ENCODE measurements at places on chromosomes 2 and 18.

DNA sequence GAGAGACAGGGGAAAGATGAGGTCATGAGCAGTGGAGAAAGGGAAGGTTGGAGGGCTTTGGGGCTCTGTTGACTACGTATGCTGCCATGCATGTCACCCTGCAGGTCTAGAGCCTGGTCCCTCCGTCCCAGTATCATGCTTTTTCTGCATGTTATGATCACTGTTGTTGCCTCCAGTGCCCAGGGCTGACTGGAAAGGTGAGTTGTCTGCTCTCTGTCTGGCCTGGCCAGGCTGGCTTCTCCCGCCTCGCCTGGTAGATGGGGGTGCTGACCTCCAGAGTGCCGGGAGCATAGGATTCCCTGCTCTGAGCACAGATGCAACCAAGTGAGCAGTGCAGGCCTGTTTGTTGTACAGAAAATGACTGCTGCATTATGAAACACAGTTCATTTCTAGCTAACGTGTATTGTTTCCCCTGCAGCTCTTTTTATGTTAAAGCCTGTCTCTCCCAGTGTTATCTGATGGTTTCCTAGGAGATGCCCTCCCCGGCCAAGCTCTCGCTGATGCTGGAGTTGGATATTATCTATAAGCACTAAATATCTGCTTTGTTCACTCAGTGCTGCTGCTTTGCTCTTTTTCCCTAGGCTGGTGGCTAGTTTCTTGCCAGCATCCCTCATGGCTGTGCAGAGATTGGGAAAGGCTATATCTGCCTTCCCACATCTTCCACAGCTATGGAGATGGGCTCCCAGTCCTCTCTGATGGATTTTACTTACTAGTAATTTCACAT, 158.2 kb downstream of the TDRD15 start:
- peaks cover 15% of the 10 kb centered on the region for H3K27me3 ChIP-seq
- H3K27ac ChIP-seq = peak overlapping the region; percentile 35
- no peak overlapping the region for H3K4me3 ChIP-seq
- H3K4me1 ChIP-seq = peaks cover 28% of the 10 kb centered on the region
- DNase-seq = no peak

DNA sequence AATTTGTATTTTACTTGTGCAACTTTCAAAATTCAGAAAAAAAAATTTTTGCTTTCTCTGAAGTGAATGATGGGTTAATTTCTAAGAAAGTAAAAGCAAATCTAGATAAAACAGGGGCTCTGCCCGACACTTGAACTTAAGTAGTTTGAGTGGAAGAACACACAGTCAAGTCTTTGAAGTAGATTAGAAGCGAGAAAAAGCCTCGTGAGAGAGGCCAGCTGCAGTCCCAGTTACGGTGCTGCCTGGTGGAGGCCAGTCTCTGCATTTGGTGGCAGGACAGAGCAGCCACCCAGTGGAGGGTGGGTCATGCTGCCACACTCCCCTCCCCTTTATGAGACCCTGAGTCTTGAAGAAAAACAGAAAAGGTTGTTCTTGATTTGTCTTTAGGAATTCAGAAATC, 81.8 kb downstream of the INPP5D start:
- H3K27me3 ChIP-seq = peaks cover 7% of the 10 kb centered on the region
- H3K27ac ChIP-seq = no peak overlapping the region
- H3K4me3 ChIP-seq = peak overlapping the region; percentile 47

DNA sequence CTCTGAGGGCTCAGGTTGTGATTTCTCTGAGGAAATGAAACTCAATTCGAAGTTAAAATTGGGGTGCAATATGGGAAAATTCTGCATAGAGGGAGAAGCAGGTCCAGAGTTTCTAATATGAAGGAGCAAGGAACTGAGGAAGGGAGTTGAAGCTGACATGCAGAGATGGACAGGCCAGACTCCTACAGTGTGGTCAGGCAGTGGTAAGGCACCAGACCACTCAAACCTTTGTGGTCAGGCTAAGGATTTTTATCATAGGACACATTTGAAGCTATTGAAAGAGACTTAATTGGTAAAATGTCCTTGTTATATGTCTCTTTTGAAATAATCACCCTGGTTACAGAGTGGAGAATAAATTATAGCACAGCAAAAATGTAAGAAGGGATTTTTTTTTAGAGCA, 1074.8 kb upstream of the CDH2 start:
- H3K27me3 ChIP-seq = no peaks in the 10 kb centered on the region
- no peak for DNase-seq
- no peaks in the 10 kb centered on the region for H3K4me1 ChIP-seq
- no peak overlapping the region for H3K27ac ChIP-seq
- no peaks in the 10 kb centered on the region for H3K36me3 ChIP-seq

DNA sequence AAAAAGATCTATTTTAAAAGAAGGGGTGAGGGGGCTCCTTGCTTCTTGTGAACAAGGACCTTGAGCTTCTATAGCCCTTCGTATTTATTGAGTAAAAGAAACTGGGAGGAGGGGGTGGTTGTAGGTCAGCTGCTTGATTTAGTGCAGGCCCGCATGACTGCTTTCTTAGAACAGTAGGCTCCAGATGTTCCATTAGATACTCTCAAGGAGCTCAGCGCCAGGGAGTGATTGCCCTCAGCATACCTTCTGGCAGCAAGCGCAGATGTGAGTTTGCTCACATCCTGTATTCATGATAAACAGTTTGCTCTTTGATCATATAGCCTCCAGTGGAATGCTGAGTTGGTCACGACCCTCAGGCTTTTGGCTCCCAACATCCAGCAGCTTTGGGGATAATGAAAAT, 108.9 kb upstream of the XPO1 start:
- H3K27ac ChIP-seq = no peak overlapping the region
- no peak overlapping the region for H3K4me3 ChIP-seq
- H3K36me3 ChIP-seq = no peaks in the 10 kb centered on the region
- no peaks in the 10 kb centered on the region for H3K27me3 ChIP-seq
- no peak for DNase-seq
- H3K4me1 ChIP-seq = no peaks in the 10 kb centered on the region

- H3K4me1 ChIP-seq = peaks cover 11% of the 10 kb centered on the region
- no peaks in the 10 kb centered on the region for H3K36me3 ChIP-seq
- H3K4me3 ChIP-seq = no peak overlapping the region
Observed at GRCh38 chr18:27223526-27224291, 38.6 kb upstream of the CHST9 start.

GRCh38 chr2:19299522-19299921, 58.9 kb downstream of the OSR1 start:
- H3K27me3 ChIP-seq = peaks cover 3% of the 10 kb centered on the region
- no peak for DNase-seq
- peaks cover 32% of the 10 kb centered on the region for H3K4me1 ChIP-seq

- H3K4me1 ChIP-seq = no peaks in the 10 kb centered on the region
- DNase-seq = no peak
- no peaks in the 10 kb centered on the region for H3K36me3 ChIP-seq
- H3K4me3 ChIP-seq = no peak overlapping the region
Observed at GRCh38 chr18:65487569-65487968, 263.2 kb upstream of the CDH7 start.

DNA sequence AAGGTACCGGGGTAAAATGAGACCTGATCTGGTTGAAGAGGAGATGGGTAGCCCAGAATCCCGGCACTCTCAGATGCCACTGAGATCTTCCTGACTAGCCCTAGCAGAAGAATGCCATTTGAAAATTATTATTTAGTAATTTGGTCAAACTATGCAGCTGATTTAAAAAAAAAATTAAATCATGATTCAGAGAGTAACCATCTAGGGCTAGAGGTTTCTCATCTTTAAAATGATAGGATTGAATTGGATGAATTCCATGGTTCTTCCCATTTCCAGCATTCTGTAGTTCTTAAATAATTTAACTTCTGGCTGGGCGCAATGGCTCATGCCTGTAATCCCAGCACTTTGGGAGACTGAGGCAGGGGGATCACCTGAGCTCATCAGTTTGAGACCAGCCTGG, 106.1 kb downstream of the MYO1B start:
- H3K4me3 ChIP-seq = no peak overlapping the region
- no peaks in the 10 kb centered on the region for H3K4me1 ChIP-seq
- DNase-seq = no peak
- no peak overlapping the region for H3K27ac ChIP-seq
- H3K36me3 ChIP-seq = peaks cover 20% of the 10 kb centered on the region

- peaks cover 17% of the 10 kb centered on the region for H3K36me3 ChIP-seq
- H3K4me1 ChIP-seq = peaks cover 10% of the 10 kb centered on the region
- H3K4me3 ChIP-seq = no peak overlapping the region
- H3K27me3 ChIP-seq = no peaks in the 10 kb centered on the region
- DNase-seq = no peak
- no peak overlapping the region for H3K27ac ChIP-seq
Observed at GRCh38 chr2:19936203-19936602, 34.4 kb upstream of the TTC32 start.

GRCh38 chr2:122486705-122487415, 731.4 kb downstream of the TSN start:
- DNase-seq = no peak
- no peak overlapping the region for H3K27ac ChIP-seq
- peaks cover 27% of the 10 kb centered on the region for H3K27me3 ChIP-seq
- peaks cover 22% of the 10 kb centered on the region for H3K4me1 ChIP-seq
- H3K4me3 ChIP-seq = no peak overlapping the region

DNA sequence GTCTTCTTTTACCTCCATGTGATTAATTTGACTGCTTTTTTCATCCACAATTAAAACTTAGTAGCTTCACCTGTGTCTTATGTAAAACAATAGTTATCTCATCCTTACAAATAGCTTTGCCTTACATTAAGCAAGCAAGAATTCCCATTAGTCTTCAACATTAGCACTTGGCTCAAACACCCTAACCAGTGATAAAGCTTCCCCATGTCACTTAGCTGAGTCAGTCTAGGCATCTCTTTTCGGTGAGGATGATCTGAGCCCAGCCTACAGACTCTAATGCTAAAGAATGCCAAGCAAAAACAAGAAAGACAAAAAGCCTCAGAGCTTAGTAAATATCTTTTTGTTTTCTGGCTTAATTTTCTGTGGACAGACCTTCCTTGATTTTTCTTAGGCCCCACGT, 26.1 kb downstream of the GAD1 start:
- no peak overlapping the region for H3K27ac ChIP-seq
- peaks cover 17% of the 10 kb centered on the region for H3K27me3 ChIP-seq
- H3K36me3 ChIP-seq = no peaks in the 10 kb centered on the region
- H3K4me1 ChIP-seq = no peaks in the 10 kb centered on the region
- H3K4me3 ChIP-seq = no peak overlapping the region
- DNase-seq = no peak

GRCh38 chr2:18855027-18855426, 265.7 kb upstream of the NT5C1B start:
- H3K4me1 ChIP-seq = peaks cover 3% of the 10 kb centered on the region
- no peak overlapping the region for H3K27ac ChIP-seq
- no peak overlapping the region for H3K4me3 ChIP-seq
- H3K27me3 ChIP-seq = peaks cover 4% of the 10 kb centered on the region
- DNase-seq = no peak
- H3K36me3 ChIP-seq = no peaks in the 10 kb centered on the region

- no peaks in the 10 kb centered on the region for H3K36me3 ChIP-seq
- DNase-seq = no peak
- no peak overlapping the region for H3K4me3 ChIP-seq
- H3K27ac ChIP-seq = no peak overlapping the region
- peaks cover 10% of the 10 kb centered on the region for H3K27me3 ChIP-seq
- H3K4me1 ChIP-seq = peaks cover 4% of the 10 kb centered on the region
Observed at GRCh38 chr2:229201521-229201920, 69.6 kb downstream of the PID1 start.

DNA sequence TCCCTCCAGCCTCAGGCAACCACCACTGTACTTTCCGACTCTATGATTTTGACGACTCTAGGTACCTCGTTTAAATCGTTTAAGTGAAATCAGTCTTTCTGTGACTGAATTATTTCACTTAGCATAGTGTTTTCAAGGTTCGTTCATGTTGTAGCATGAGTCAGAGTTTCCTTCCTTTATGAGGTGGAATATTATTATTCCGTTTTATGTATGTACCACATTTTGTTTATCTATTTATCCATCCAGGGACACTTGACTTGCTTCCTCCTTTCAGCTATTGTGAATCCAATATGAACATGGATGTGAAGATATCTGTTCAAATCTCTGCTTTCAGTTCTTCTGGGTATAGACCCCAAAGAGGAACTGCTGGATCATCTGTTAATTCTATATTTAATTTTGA, 19.1 kb downstream of the IL1R2 start:
- no peaks in the 10 kb centered on the region for H3K36me3 ChIP-seq
- no peak overlapping the region for H3K4me3 ChIP-seq
- peaks cover 4% of the 10 kb centered on the region for H3K27me3 ChIP-seq
- no peaks in the 10 kb centered on the region for H3K4me1 ChIP-seq
- H3K27ac ChIP-seq = no peak overlapping the region

GRCh38 chr18:4831791-4832375, 365.2 kb downstream of the AKAIN1 start:
- H3K36me3 ChIP-seq = no peaks in the 10 kb centered on the region
- H3K4me1 ChIP-seq = no peaks in the 10 kb centered on the region
- no peaks in the 10 kb centered on the region for H3K27me3 ChIP-seq

DNA sequence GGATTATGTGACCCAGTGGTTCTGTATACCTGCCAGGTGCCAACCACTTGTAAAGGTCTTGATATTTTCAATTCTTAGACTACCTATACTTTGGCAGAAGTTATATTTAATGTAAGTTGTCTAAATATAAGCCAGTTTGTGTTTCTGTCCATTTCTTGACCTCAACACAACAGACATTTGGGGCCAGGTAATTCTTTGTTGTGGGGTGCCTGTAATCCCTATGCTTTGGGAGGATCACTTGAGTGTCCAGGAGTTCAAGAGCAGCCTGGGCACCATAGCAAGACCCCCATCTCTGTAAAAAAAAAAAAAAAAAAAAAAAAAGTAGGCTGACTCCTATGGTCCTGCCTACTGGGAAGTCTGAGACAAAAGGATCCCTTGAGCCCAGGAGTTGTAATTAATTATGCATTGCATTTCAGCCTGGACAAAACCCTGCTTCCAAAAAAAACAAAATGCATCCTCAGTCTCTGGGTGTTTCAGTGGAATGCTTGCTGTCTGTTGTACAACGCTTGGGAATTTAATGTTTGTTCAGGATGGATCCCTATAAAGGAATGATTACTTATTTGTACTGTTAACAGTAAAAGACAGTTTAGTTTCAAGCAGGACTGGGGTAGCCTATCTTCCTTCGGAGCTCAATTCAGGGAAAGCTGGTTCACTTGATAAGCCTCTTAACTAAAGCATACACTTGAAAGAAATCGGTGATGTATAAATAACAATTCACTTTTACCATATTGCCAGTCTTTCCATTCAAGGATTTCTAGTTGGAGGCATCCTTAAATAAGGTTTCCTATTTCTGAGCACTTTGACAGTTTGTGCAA, 3.4 kb downstream of the RPS27A start:
- no peak overlapping the region for H3K27ac ChIP-seq
- no peaks in the 10 kb centered on the region for H3K27me3 ChIP-seq
- H3K4me1 ChIP-seq = peaks cover 8% of the 10 kb centered on the region
- H3K4me3 ChIP-seq = peak overlapping the region; percentile 47

Data from type B pancreatic cell (in vitro differentiated cells).